ENCODE measurements at places on chromosomes 2 and 18. TPM values are rescaled to one million over a fixed set of nuclear protein-coding genes. Genes with fewer than 3 reads are reported as not detected.

The PSD4 gene
- 1.4 TPM for total RNA-seq

The PRKRA gene
- 53.9 TPM for total RNA-seq

GRCh38 chr2:19866771-19867170 lies 35.0 kb downstream of the TTC32 start:
- DNase-seq: no peak

DNA sequence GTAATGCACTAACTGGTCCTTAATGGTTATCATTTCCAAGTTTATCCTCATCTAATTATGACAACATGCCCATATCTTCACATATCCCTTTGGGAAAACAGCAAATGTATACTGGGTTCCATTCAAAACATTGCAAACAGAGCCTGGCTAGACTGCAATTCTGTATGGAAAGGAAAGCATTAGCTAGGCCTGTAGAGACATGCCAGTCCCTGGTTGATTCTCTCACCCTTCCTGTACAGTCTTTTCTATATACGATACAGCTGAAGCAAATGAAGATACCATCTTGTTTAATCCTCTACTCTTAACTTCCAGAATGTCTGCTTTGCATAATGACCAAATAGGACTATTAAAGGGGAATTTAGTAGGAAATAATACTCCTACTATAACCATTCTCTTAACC lies 294.4 kb upstream of the MC4R start:
- DNase-seq: no peak
